ENCODE measurements at places on chromosomes 2 and 18. TPM values are rescaled to one million over a fixed set of nuclear protein-coding genes. Genes with fewer than 3 reads are reported as not detected.

Gene KCTD18
- polyA plus RNA-seq: 11.3 TPM

DNA sequence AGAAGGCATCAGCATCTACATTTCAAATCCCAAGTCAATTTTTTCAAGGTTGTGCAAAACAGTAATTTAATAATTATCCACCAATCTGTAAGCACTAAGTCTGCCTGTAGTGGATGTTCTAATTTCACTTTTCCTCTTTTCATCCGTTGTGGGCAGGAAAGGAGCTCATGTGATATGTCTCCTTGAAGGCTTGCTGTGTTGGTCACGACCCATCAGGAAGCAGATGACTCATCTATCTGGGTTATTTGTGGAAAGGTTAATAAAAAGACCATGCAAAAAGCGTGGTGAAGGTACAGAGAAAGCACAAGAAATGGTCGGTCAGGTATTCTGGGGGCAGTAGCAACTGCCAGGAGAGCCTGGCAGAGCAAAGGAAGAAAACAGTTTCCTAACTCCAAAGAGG lies 476.7 kb upstream of the RAB6C start:
- DNase-seq: no peak

DNA sequence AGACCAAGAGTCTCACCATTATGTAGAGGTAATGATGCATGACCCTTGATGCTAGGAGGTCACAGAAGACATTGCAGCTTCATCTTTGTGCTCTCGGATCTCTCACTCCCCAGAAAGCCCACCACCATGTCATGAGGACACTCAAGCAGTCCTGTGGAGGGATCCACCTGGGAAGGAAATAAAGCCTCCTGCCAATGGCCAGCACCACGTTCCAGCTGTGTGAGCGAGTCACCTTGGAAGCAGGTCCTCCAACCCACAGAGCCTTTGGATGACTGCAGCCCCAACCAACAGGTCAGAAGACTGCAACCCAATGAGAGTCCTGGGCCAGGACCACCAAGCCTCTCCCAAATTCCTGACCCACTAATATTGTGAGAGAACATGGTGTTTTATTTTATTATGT lies 38.4 kb downstream of the CYP26B1 start:
- no peak for DNase-seq

Gene COL4A3
- 0.23 TPM for polyA plus RNA-seq

Gene LYPD6
- polyA plus RNA-seq: 9.4 TPM

- DNase-seq: no peak
These were observed 42.5 kb upstream of the FOSL2 start for GRCh38 chr2:28350196-28350595.

Gene ASIC4
- 0.04 TPM for polyA plus RNA-seq

- no peak for DNase-seq
These were observed 11.3 kb upstream of the TTC39C start for GRCh38 chr18:24003288-24003687.

- DNase-seq: no peak
These were observed 15.0 kb downstream of the IMPA2 start for GRCh38 chr18:11996190-11996754.

Gene TMEM200C
- not detected for polyA plus RNA-seq

DNA sequence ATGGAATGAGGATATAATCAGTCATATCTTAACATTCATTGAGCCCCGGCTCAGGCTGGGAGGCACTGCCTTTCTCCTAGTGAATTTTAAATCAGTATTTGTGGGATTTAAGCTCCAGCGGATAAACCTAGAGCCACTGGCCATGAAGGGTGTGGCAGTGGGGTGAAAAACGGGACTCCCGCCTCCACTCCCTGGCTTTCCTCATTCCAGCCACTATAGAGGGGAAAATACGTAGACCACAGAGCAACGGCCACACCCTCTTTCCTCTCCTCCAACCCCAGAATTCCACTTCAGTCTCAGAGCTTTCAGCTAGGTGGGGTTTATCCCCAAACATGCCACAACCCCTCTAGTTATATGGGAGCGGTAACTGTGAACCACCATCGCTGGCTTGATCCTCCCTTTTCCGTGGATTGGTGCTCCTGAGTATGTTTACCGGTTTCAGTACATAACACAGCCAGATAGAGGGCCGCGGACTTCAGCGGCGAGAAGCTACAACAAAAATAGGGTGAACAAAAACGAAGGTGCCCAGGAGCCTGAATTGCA lies 70.6 kb upstream of the ITGB6 start:
- DNase-seq: no peak

Gene UGT1A3
- polyA plus RNA-seq: not detected

Gene STAT4
- 1.5 TPM for polyA plus RNA-seq

GRCh38 chr2:53715568-53715967 lies 52.0 kb upstream of the CHAC2 start:
- no peak for DNase-seq

Gene LRRTM1
- not detected for polyA plus RNA-seq

Gene GPR155
- polyA plus RNA-seq: 3.0 TPM

Gene SLC9A2
- not detected for polyA plus RNA-seq

Gene SP100
- 34.8 TPM for polyA plus RNA-seq

DNA sequence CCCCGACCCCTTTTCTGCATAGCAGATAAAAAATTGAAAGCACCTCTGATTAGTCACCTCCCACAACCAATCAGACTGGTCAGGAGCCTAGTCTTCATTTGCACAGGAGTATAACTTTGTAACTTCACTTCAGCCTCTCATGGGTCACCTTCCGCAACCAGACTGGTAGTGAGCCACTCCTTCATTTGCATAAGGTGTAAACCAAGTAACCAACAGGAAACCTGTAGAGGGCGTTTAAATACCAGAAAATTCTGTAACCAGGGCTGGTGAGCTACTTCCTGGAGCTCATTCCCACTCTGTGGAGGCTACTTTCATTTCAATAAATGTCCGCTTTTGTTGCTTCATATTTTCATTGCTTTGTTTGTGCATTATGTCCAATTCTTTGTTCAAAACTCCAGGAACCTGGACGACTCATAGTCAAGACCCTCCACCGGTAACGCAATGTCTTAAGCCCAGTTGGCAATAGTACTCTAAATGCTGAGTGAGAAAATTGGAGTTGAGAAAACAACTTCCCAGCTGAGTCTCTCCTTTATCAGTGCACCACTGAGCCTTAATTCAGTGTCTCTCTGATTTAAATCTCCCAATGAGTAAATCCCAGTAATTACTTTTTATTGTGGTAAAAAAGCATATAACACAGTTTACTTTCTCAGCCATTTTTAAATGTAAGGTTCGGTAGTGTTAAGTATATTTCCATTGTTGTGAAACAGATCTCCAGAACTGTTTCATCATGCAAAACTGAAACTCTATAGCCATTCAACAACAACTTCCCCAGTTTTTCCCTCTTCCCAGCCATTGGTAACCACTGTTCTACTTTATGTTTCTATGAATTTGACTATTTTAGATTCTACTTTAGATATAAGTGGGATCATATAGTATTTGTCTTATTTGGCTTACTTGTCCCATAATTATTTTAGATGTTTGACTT lies 392.7 kb upstream of the SLC8A1 start:
- no peak for DNase-seq

Gene ANKRD29
- 4.7 TPM for polyA plus RNA-seq

- DNase-seq: no peak
These were observed 168.5 kb downstream of the DPP4 start for GRCh38 chr2:161905389-161906046.

DNA sequence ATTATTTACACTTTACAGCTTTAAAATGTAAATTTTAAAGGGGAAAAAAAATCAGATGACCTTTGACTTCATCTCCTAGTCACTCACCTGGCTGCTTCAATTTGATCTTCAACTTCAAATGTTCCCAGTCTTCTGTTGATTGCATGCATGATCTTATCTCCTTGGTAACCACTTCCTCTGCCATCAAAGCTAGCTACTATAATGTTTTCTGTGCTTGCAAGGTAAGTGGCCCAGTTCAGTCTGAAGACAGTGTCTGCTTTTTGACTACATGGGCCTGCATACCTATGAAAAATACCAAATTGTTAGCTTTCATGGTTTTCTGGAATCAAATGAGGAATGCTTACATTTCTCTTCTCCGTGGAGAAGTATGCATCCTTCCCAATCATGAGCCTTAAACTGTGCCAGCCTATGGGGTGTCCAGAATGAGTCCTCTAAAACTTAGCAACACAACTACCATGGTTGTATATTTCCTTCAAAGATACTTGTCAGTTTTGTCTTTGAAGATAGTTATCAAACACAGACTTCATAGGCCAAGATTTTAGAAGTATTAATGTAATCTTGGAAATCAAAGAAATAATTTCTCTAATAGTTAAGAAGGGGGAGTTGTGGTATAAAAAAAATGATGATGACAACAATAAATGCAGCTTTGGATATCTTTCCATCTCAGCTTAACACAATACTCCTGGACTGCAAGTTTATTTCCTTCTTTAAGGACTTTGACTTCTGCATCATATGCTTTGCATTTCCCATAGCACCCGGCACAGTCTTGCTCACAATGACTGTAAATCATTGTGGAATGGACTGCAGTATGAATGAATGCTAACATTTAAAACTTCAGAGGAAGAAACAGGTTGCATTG lies 62.1 kb downstream of the DPP4 start:
- no peak for DNase-seq

All from BJ (cell line).